ENCODE measurements at places on chromosomes 16 and 17.

GRCh38 chr17:35893751-35894150 lies 13.6 kb upstream of the CCL5 start:
- DNase-seq, result no peak

- no peak for DNase-seq
These were observed 106.3 kb downstream of the C16orf95 start for GRCh38 chr16:87210894-87211293.

GRCh38 chr17:68657166-68657565 lies 56.0 kb upstream of the FAM20A start:
- DNase-seq, result no peak

GRCh38 chr17:36979565-36979941 lies 30.8 kb downstream of the AATF start:
- no peak for DNase-seq

Measured in anterior cingulate cortex (tissue), 58 donors.